Activated naive CD8-positive, alpha-beta T cell treated with anti-CD3 and anti-CD28 coated beads, Interleukin-2, amount 10 ng/mL, durations not matched to agents 7 days and 5 days (primary cell): ENCODE measurements at places on chromosomes 6 and 20. TPM values are rescaled to one million over a fixed set of nuclear protein-coding genes. Genes with fewer than 3 reads are reported as not detected.

Gene SGK2
- 0.48 TPM for total RNA-seq

GRCh38 chr6:106974999-106975737 is 639 bp upstream of the CD24 start:
- DNase-seq, result peak; percentile 43

DNA sequence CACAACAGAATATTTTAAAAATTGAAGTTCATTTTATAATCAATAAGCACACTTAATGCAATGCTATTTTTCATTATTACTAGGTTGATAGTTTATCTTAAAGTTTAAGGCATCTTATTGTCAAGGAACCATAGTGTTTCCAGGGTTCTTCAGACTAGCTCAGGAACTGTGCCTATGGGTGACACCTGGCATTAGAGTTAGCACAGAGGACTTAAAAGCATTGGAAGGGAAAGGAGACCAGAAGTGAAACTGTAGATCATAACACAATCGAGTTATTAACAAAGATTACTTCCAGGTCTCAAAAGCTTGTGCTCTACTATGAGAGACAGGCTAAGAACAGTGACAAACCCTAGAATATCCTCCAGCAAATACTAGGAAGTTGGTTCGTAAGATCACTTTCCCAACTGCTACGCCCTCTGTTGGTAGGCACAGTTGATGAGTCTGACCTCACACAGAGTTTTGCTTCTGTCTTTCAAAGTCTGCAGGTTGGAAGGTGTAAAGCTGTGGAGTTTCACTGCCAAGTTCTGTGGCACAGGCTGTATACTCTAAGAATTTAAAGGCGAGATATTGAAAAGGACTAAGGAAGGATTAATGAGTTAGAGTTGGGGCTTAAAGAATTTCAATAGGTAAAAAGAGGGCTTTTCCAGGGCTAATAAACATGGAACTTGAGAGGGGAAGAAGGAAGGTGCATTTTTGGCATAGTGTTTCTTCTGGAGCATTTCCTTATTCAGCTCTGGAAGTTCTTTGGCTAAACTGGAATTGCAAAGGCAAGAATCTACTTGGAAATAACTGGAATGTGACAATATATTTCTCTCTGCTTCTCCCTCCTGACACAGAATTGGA is 531.3 kb upstream of the JAG1 start:
- DNase-seq, result no peak

- no peak for DNase-seq
Measured at GRCh38 chr20:43572891-43573290, 14.1 kb downstream of the SGK2 start.
